ENCODE measurements at places on chromosomes 6 and 20.

GRCh38 chr6:6678811-6679210 is 90.3 kb downstream of the LY86 start:
- no peak for DNase-seq

- no peak for DNase-seq
Observed at GRCh38 chr6:154384191-154384590, 27.6 kb upstream of the IPCEF1 start.

- no peak for DNase-seq
Observed at GRCh38 chr20:13515796-13516558, 122.8 kb downstream of the TASP1 start.

- no peak for DNase-seq
Observed at GRCh38 chr6:124064317-124065113, 260.9 kb downstream of the NKAIN2 start.

GRCh38 chr6:169803816-169804340 is 52.5 kb downstream of the ERMARD start:
- no peak for DNase-seq

- DNase-seq: no peak
Observed at GRCh38 chr20:54909702-54910101, 434.3 kb downstream of the DOK5 start.

DNA sequence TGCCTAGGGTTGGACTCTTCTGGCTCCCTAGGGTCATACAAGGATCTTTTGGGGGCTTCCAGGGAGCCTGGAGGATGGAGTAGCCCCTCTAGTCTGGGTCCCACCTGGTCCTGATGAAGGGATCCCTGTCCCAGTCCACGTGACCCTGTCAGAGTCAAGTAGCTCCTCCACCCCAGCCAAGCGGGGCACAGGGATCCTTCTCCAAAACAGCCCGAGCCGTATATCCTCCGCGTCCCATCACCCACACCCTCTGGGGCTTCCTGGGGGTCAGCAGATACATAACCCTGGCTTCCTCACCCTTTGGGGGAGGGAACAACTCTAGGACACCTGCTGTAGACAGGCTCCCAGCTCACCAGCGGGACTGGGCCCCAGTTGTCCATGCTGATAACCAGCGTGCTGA is 28.0 kb downstream of the BPIFB1 start:
- no peak for DNase-seq

DNA sequence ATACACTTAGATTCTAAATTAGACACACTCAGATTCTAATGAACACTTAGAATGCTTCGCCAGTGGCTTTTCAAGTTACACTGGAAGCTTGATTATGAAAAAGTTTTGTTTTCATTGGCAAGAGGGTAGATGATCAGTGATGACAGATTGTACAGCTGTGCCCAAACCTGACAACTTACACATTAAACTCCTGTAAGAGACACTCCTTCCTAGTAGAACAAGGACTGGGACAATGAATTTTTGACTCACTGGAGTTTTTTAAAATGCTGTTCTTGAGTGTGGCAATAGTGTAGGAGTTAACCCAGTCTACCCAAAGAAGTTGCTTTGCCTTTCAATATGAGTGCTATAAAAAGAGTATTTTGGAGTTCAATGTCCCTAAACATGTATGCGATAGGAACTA is 140.8 kb downstream of the SLC16A10 start:
- no peak for DNase-seq

DNA sequence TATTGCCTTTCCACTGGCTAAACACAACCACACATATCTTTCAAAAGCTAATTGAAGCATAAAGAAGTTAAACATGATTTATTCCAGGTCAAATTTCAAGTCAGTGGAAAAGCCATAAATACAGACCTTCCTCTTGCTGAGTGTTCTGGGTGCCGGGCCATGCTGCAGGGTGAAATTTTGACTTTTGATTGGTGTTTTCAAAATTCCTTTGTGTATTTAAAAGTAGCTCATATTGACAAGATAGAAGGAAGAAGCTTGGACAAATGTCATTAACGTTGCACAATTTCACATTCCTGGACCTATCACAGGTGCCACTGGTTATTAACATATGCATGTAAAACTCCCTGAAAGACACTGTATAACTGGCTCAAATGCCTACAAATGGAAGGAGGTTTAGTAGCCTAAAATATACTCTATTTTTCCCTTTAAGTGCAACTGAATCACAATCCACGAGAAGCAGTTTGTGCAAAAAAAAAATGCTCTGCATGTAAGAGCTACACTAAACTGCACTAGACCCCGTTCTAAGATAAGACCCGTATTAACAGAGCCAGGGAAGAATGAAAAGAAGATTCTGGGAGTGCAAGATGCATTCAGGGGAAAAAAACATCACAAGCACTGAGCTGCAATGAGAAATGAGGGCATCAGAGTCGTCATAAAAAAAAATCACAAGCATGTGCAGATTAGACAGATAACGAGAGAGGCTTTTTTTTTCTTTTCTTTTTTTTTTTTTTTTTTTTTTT is 30.4 kb downstream of the ATXN1 start:
- DNase-seq: no peak

GRCh38 chr6:113584767-113585166 is 272.4 kb upstream of the MARCKS start:
- no peak for DNase-seq

DNA sequence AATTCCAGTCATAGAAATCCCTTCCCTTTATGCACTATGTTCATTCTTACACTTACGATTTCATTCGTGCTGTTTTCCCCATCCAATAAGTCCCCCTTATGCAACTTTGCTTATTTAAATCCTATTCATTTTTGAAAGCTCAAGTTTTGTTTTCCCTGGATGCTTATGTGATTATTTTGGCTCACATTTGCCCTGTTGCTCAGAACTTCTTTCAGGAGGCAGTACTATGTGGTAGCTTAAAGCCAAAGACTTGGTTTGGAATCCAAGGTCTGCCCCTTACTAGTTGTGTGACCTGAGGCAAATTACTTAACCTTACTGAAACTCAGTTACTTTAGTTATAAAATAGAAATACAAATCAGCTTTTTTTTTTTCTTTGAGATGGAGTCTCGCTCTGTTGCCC is 59.6 kb downstream of the MOXD1 start:
- no peak for DNase-seq

DNA sequence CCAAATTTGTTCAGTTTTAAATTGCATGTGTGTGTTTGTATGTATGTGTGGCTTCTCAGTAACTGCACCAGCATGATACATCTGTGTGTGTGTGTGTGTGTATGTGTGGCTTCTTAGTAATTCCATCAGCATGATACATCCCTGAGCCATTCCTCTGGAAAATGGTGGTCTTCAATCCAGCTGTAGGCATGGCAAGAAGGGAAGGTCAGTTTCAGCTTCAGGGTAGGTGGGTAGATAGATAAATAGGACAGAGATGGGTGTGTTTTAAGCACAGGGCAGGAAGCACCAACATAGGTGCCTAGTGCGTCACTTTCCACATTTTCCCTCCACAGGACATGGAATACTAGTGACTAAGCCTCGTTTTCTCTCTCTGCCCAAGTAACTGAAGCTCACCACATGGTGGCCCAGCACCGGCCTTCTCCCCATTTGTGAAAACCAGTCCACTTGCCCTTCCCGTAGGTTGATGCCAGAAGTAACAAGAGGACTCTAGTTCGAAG is 82.9 kb downstream of the RPP40 start:
- no peak for DNase-seq

GRCh38 chr20:47156301-47157137 is 200.0 kb downstream of the ZMYND8 start:
- no peak for DNase-seq

DNA sequence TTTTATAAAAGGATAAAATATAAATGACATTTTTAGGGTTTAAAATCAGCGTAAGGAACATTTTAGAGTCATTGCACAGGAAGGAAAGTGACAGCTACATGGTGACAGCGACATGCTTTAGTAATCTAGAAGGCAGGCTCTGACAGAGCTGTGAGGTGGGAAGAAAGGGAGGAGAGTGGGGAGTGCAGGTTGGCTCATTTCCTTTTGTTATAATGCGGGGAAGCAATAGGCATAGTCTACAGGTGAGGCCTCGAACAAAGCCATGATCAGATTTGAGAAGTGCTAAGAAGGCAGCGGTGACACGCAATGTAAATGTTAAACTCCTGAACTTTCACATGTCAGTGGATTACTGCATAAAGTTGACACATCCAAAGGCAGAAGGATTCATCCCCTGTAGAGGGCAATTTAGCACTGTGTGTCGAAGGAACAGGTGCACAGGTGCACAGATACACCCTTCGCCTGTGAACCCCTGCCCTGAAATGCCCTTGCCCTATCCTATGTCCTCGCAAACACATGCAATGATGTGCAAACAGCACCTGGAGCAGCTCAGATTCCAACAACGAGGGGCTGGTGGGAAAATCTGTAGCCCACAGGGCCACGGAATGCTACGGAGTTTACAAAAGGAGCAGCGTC is 32.4 kb upstream of the SMOC2 start:
- no peak for DNase-seq

GRCh38 chr6:44278774-44279697 is 8.8 kb downstream of the TMEM151B start:
- no peak for DNase-seq

DNA sequence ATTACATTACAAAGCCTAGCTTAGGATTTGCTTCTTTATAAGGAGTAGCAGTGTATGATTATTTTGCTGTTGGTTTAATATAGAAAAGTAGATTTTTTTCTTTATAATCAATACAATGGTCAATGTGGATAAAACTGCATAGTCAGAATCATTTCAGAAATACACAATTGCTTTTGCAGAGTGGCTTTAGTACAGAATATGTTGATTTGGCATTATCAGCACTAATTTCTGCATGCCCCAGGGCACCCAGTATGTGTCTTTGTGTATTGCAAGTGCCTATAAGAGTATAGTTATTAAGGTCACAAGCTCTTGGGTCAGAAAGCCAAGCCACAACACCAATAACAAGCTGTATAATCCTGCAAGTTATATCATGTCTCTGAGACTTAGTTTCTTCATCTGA is 258.4 kb downstream of the PLCB1 start:
- no peak for DNase-seq

DNA sequence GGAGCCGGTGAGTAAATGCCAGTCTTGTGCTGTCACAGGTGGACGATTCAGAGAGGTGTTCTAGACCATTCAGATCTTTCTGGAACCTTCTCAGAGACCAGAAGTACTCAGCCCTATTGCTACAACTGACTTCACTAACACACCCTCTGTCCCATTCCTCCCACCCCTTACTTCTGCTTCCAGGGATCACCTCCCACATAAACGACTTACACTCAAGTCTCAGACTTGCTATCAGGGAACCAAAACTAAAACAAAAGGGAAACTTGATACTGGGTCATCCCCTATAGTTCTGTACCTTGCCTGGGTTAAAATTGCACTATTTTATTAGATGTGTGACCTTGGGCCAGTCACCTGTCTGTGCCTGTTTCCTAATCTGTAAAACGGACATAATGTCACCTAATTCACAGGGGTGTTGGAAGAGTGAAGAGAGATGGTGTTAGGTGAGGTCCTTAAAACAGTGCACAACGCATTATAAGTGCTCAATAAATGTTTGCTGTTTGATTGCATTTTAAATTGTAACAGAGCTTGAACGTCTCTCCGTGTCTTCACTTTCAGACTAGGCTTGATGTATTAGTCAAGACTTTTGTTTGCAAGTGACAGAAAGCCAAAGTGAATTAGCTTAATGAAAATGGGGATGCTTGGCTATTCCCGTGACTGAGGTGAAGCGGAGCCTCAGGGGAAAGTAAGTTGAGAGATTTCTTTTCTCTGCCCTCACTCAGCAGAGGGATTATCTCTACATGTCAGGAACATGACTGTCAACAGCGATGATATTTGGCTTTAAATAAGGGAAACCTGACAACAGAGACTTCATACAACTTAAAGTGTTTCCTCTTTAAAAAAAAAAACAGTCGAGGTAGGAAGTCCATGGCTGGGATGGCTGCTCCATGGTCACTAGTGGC is 3.0 kb upstream of the SRXN1 start:
- DNase-seq: no peak

DNA sequence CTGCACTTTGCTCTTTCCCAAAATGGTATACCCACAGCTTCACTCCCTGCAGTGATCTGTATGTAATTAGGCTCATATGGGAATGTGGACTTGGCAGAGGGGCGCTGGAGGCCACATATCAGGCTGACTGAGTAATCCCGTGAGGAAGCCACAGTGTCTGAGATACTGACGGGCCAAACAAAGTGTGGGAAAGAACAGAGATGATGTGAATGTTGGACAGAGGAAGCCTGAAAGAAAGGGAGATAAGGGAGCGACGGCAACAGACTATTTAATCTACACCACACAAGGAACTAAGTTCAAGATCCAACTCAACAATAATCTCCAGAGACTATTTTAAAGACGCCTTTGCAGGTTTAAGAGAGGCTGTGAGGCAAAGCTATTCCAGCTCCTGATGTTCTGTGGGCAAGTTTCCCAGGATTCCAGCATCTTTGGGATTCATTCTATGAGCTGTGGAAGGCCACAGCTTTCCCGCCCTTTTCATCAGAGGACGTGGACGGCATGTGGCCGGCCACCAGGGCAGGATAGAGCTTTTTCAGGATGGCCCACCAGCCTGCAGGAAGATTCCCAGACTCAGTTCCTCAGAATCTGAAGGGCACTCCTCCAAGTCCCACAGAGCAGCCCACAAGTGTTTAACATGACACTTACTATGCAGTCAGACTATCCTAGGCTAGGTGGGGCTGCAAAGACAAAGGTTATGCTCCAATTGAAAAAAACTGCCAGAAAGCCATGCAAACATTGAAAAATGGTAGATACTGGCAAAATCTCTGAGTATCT is 237.5 kb downstream of the ATXN1 start:
- DNase-seq: no peak

- DNase-seq: peak; percentile 53
Observed at GRCh38 chr6:10411971-10412460, 2.9 kb downstream of the TFAP2A start.

GRCh38 chr6:19979059-19979458 is 141.9 kb downstream of the ID4 start:
- DNase-seq: no peak
